A549 treated with RU486 at 1 μM for 4 hours (cell line): ENCODE measurements at places on chromosomes 12 and 14. TPM values are rescaled to one million over a fixed set of nuclear protein-coding genes. Genes with fewer than 3 reads are reported as not detected.

Gene SLC10A1
- total RNA-seq: not detected in 5 replicates

Gene C14orf132
- total RNA-seq: 3.1 to 5.7 TPM (median 3.8 TPM) in 5 replicates

Gene C1QL4
- total RNA-seq: 3.4 to 6.1 TPM (median 5.5 TPM) in 5 replicates

Gene KERA
- not detected in 5 replicates for total RNA-seq

Gene LTBP2
- 8.0 to 14.0 TPM (median 10.1 TPM) in 5 replicates for total RNA-seq

Gene CLEC7A
- total RNA-seq: not detected in 5 replicates
